ENCODE measurements at places on chromosomes 11 and 22. TPM values are rescaled to one million over a fixed set of nuclear protein-coding genes. Genes with fewer than 3 reads are reported as not detected.

The TMPRSS13 gene
- total RNA-seq, result not detected

DNA sequence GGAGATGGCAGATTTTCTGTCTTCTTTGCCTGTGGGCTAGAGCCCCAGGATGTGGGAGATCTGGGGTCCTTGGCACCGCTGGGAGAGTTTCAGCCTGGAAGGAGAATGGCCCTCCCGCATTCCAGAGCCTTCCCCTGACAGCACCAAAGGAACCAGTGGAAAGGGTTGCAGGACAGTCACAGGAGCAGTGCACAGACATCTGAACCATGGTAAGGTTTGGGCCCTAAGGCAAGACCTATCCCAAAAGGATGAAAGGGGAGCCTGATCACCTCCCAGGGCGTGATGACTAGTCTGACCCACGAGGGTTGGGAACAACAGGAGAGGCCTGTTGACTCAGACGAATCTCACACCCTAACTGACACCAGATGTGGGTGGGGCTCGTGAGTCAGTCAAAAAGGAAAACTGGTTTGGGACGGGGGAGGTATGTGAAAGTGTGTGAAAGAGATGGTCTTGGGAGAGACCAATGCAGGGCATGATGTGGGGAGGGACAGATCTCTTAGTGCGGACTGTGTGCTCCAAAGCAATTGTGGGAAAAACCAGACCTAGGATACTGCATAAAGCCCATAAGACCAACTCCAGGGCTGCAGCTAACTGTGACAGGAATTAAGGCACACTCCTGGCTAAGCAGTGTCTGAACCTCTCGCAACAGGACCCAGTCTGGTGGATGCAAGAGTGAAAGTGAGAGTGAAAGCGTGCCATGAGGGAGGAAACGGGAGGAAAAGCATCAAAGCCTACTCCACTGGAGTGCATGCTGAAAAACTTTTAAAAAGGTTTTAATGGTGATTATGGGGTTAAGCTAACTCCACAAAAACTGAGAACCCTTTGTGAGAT is 39.1 kb upstream of the GLYAT start:
- peak; percentile 13 for DNase-seq

DNA sequence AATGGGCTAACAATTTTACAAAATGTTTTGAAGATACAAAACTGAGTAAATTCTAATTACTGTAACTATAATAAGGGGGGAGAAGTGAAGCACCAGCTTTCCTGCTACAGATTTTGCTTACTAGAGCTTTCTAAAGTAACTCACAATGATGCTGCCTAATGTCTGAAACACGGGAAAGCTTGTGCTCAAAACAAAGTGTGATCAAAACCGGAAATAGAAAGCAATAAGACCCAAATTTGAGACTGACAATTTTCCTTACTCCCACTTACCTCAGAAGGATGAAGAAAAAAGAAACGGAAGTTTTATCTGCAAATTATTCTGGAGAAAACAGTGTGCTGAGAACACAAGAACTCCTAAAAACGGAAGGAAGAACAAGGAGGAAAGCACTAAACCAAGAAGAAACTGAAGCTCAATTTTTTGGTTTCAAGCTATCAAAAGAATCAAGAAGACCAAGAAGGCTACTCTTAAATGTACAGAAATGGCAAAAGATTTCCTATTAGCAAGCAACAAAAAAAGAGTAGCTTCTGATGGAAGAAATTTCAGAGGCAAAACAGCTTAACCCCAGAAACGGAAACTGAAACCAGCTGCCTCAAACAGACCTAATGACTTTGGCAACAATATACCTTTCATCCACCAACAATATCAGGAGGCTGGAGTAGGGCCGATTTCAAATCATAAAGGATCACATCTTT is 33.4 kb downstream of the AMBRA1 start:
- DNase-seq, result peak; percentile 41

- DNase-seq, result peak; percentile 62
These were observed 37.6 kb downstream of the PITPNB start for GRCh38 chr22:27881421-27881820.

DNA sequence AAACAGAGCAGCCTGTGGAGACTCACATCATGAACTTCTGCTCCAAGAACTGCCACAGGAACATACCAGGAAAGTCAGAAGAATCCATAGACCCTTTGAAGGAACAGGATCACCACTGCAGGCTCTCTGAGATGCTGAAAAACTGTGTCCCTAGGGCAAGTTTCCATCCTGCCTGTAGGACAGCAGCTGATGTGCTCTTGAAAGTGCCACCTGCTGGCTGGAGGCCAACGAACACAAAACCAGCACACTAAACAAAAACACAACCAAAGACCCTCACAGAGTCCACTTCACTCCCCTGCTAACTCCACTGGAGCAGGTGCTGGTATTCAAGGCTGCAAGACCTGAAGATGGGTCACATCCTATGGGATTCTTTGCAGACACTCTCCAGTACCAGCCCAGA is 12.0 kb upstream of the NXPE1 start:
- no peak for DNase-seq

DNA sequence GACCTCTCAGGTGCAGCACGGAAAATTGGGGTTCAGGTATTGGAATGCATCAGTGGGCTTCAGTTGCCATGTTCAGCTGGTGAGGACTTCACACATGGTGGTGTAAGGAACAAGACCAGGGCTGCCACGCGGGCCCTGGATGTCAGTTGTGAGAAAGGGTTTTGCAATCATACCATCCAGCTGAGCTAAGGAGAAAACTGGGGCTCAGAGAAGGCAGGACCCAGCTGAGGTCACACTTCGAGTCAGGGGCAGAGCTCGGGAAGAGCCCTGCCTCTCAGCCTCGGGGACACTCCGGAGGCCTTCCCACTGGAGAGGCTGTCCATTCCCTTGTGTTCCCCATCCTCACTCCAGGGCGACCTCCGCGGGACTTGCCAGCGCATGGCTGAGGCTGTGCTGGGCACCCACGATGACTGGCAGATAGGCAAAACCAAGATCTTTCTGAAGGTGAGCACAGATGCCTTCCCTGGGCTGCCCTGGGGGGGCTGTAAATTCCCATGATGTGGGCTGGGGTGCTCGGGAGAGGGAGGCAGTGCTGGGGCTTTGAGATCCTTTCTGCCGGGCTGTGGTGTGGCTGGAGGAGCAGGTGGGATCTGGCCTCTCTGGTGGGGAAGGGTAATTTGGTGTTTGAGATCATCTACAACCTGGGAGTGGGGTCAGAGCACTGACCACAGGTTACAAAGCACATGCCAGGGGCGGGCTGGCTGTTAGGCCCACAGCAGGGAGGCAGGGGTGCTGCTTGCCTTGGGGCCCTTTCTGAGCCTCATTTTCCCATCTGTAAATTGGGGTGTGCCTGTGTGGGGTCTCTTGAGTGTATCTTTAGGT is 47.2 kb downstream of the MYO7A start:
- DNase-seq, result no peak

DNA sequence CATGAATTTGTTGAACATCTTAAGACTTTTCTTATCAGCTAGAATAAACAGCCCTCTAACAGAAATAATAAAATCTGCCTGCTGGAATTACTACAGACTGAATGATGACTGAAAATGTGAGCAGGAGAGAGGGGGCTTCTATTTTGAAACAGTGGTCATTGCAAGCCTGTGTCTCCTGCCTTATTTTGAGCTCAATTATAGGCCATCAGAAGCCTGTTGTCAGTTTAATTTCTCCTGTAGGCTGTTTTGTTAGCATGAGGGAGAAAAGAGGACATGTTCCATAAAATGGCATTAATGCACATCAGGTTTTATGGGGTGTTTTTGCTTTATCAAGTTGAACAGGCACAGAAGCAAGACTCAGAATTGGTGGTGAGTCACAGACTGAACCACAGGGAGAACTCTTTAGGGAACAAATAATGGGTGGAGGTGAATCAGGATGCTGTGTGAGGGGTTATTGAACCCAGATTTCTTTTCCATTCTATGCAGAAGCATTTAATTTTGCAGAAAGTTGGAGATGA is 129.1 kb downstream of the PARVA start:
- peak; percentile 59 for DNase-seq

GRCh38 chr11:128749974-128750373 is 56.1 kb downstream of the FLI1 start:
- DNase-seq, result no peak

The PGM2L1 gene
- total RNA-seq, result 2.8 TPM

The SLC35F2 gene
- 16.9 TPM for total RNA-seq

GRCh38 chr11:119506436-119506835 is 83.5 kb upstream of the THY1 start:
- DNase-seq, result no peak

GRCh38 chr11:20451568-20451967 is 64.1 kb downstream of the PRMT3 start:
- no peak for DNase-seq

The FJX1 gene
- 8.4 TPM for total RNA-seq

DNA sequence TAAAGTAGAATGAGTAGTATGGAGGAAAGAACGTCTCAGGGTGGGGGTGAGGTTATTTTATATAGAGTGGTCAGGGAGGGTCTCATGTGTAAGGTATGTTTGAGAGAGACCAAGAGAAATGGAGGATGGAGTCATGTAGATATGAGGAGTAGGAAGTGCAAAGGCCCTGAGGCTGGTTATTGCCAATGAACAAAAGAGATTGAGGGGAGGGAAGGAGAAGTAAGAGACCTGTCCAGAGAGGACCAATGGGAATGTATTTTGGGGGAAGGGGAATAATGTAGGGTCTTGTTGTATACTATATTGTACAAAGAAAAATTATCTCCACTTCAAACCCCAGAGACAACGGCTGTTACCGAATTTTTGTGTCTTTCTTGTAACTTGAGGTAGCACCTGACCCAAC is 9.8 kb downstream of the CTNND1 start:
- DNase-seq, result no peak

DNA sequence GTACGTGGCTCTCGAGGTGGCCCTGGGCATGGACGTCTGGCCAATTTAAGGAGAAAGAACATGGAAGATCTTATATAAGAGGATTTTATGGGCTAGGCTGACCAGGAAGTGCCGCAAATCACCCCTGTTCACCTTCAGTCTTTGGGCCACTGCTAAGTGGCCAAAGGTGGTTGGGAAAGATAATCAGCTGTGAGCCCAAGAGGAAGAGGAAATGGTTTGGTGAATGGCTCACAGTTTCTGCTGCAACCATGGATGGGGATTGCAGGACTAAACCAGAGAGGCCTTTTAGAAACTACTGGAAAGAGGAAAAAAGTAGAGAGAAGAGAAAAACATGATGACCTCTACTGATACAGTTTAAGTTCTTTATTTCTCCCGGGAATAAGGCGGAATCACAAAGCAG is 96.0 kb upstream of the ARHGAP20 start:
- DNase-seq, result no peak

The C11orf42 gene
- not detected for total RNA-seq

- DNase-seq, result no peak
These were observed 30.4 kb downstream of the ZBED4 start for GRCh38 chr22:49884075-49884474.

GRCh38 chr11:129814244-129815014 is 1.2 kb upstream of the TMEM45B start:
- no peak for DNase-seq

DNA sequence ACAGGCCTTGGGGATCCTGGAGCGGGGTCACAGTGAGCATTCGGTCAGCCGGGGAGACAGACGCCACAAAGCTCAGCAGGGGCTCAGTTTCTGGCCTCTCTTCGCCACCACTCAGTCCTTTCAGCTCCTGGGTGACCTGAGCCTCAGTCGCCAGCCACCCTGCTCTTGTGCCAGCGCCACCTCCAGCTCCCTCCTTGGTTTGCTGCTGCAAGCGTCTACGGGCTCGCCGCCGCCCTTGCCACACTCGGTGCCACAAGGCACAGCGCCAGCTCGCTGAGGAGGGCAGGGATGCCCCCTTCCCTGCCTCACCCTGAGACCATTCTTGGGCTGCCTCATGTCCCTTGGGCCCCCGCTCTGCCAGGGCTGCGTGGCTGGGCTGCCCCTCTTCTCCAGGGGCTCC is 1.5 kb upstream of the EEF1G start:
- DNase-seq, result no peak

DNA sequence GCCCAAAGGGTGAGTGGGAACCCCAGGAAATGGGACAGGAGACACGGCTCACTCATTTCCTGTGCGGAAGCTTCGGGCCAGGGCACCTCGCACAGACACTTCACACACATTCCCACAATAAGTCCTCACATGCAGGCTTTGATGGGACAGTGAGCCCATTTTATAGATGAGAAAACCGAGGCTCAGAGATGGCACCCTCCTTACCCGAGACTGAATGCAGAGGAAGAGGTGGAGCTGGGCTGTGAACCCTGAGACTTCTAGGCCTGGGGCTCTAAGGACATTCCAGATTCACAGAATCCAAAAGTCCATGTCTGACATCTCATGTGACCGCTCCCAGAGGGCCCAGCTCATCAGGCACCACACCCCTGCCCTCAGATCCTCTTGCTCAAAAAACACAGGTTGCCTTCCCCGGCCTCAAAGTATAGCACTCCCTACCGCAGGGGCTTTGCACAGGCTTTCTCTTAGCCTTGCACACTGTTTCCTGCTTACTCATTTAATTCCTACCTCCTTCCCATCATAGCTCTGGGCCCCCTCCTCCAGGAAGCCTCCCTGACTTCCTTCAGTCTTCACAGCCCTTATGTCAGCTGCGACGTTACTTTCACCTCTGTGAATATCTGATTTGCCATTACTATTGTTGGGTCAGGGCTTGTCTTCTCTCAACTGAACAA is 57.1 kb upstream of the TCF20 start:
- DNase-seq, result no peak

The OVOL1 gene
- total RNA-seq, result not detected

The PRODH gene
- total RNA-seq, result not detected

The IFITM10 gene
- under 0.01 TPM for total RNA-seq

The SPON1 gene
- total RNA-seq, result 0.72 TPM

The CENPM gene
- 14.7 TPM for total RNA-seq

The EMID1 gene
- 0.54 TPM for total RNA-seq

The DDX6 gene
- 197 TPM for total RNA-seq

The ARFGAP2 gene
- 87.8 TPM for total RNA-seq

The TRMU gene
- total RNA-seq, result 19.0 TPM

The NAALAD2 gene
- total RNA-seq, result not detected

DNA sequence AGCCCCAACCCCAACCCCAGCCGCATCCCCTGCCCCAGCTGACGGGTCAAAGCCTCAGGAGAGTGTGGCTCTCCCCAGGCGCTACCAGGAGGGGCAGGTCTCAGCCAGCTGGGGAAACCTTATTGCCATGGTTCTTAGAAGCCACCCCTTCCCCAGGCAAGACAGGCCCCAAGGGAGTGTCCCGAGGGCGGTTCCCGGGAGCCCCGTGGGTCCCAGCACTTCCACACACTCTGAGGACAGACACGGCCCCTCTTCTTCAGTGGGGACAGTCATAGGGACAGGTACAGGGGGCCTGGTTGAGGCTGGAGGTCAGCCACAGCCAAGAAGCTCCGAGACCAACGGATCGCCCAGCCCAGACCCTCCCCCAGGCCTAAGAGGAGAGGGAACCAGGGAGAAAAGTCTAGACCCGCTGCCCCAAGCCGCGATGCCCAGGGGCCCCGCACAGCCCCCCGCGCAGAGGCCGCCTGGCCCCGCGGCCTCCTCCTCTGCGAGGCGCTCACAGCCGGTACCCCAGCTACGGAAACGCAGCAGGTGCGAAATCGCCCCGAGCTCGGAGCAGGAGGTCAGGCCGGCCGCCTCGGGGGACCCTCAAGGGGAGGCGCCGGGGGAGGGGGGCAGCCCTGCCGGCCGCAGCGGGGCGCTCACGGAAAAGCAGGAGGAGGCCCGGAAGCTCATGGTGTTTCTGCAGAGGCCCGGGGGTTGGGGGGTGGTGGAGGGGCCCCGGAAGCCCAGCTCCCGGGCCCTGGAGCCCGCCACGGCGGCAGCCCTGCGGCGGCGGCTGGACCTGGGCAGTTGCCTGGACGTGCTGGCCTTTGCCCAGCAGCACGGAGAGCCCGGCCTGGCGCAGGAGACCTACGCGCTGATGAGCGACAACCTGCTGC is 2.6 kb downstream of the KLHDC7B start:
- no peak for DNase-seq

The ROM1 gene
- 2.2 TPM for total RNA-seq

The CD6 gene
- total RNA-seq, result not detected

The PNPLA5 gene
- total RNA-seq, result 0.18 TPM

- peak; percentile 29 for DNase-seq
These were observed 5.3 kb upstream of the OR52M1 start for GRCh38 chr11:4539603-4540219.

The C11orf65 gene
- total RNA-seq, result 0.56 TPM
